ENCODE measurements at places on chromosomes 2 and 18.

DNA sequence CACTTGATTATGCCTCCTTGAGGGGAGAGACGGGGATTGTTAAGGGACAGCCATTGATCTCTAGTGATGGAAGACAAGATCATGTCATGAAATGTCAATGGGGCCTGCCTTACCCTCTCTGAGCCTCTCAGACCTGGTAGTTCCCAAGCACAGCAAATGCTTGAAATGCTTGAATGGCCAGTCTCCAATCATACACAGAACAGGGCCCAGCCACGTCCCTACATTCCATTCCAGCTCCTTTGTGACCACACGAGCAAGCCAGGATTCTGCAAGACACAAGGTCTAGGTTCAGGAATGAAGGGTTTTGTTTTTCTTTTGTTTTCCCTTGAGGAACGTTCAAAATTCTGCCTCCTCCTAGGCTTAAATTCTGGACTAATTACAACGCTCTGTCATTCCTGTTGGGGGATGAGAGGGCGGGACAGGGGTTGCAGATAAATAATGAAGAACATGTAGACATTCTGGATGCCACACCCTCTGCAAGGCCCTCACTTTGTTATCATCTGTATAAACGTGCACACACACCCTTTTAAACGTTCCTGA, 98.1 kb upstream of the YPEL5 start:
- DNase-seq: no peak

GRCh38 chr18:24600076-24600654, 139.7 kb downstream of the HRH4 start:
- no peak for DNase-seq

DNA sequence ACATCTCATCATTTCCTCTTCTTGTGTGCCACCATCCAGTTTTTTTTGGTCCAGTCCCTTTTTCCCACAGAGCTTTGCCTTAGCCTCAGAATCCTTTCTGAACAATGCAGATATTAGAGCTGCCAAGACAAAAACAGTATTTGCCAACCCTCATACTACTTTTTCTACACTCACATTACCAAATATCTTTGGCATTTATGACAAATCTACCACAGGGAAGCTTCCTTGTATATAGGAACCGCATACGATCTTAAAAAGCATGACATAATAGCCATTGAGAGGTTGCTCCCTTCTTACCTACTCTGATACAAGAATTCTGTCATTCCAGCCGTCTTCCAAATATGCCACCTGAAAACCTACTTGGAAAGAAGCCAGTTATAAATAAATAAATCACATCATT, 9.4 kb downstream of the ZNF24 start:
- no peak for DNase-seq

- DNase-seq: no peak
These were observed 26.7 kb upstream of the PRLH start for GRCh38 chr2:237539681-237540080.

GRCh38 chr18:4691836-4692235, 236.7 kb upstream of the DLGAP1 start:
- no peak for DNase-seq

DNA sequence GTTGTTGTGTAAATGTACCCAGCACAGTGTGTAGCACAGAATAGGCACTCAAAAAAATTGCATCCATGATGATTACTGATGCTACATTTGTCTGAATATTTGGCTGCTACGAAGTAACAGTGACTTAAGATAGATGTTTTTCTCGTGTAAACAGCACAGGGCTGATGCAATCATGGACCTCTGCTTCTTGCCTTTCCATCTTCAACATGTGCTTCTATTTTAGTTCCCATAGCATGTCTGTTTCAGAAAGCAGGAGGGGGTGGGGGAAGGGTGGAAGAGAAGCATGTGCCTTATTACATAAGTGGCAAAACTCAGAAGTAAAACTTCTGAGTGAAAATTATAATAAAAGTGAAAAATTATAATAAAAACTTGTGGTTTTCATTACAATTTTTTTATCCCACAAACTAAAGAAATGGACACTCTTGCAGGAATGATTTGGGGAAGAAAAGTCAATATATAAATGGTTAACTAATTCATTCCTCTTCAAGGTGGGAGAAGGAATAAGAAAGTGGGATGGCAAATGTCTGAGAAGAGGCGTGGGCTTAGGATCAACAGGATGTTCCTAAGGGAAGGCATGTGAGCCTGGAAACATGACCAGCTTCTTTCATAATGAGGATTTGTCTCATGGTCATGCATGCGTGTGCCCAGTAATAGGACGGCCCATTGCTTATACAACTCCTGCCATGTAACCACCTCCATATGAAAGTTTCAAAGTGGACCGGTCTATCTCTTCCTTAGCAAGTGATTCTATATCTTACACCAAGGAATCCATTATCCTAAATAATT, 27.2 kb downstream of the CCBE1 start:
- no peak for DNase-seq

DNA sequence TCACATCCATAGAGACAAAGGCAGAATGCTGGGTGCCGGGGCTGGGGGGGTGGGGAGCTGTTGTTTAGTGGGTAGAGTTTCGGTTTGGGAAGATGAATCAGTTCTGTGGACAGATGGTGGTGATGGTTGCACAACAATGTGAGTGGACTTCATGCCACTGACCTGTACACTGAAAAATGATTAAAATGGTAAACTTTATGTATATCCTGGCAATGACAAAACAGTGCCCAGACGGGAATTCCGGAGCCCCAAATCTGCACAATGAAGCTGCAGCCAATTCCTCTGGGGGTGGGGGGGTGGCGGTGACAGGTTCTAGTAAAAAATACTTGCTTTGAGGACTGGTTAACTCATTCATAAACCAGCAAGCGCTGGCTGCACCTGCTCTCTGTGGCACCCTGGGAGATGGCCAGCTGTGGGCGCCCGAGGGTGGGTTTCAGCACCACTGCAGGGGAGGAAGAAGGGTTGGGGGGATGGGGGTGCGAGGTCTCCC, 81.8 kb upstream of the HPCAL1 start:
- no peak for DNase-seq

DNA sequence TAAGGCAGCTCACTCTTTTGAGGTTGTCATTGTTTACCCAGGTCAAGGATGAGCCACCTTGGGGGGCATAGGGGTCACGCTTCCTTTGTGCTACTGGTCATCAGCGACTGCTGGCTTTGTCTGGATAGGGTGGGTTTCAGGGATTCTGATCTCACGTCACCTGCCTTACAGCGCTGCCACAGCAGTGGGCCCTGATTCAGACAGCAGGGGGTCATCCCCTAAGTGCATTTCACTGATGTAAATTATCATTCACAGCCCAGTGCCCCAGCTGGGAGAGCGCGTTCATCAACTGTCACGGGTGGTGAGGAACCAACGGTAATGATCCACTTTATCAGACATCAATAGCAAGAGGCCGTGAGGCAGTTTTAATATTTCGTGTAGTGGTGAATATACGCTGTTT, 291.2 kb downstream of the NEDD4L start:
- DNase-seq: no peak

DNA sequence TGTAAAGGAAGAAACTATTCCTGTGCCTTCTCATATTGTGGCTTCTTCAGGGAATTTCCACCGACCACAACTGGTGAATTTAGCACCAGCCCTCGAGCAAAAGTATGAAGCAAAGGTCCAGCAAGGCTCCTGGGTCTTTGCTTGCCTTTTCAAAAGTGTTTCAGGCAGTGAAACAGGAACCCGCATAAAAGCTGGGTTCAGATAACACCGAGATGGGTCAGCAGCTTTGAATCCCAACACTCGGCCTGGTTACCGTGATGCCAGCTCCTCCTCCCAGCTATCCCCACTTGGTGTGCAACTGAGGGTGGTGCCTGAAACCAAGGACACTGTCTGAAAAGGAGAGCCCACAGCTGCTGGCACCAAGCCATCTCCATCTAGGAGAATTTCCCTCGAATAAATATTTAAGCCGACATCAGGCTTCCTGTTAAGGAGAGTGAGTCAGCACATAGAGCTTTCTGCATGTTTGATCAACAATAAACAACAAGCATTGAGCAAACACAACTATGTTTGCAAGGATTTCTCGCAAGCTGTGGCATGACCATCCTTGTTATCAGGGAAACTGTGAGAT, 69.5 kb downstream of the ANTXR1 start:
- peak; percentile 33 for DNase-seq

GRCh38 chr2:195317550-195317949, 339.5 kb upstream of the SLC39A10 start:
- DNase-seq: no peak

DNA sequence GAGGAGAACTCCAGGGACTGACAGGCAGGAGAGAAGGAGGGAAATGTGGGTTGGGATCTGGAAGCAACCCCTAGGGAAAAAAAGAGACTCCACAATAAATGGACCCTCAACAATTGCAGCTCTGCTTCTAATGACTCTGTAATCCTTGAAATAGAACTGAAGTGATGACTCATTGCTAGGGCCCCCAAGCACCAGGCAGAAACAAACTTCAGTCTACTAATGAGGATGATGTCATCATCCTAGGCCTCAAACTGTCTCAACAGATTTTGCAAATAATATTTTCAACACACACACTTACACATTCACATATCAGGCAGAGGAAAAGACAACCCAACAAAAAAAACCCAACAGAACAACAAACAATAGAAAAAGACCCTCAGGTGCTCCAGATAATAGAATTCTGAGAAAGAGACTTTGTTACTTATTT, 143.3 kb downstream of the HDAC4 start:
- DNase-seq: no peak

DNA sequence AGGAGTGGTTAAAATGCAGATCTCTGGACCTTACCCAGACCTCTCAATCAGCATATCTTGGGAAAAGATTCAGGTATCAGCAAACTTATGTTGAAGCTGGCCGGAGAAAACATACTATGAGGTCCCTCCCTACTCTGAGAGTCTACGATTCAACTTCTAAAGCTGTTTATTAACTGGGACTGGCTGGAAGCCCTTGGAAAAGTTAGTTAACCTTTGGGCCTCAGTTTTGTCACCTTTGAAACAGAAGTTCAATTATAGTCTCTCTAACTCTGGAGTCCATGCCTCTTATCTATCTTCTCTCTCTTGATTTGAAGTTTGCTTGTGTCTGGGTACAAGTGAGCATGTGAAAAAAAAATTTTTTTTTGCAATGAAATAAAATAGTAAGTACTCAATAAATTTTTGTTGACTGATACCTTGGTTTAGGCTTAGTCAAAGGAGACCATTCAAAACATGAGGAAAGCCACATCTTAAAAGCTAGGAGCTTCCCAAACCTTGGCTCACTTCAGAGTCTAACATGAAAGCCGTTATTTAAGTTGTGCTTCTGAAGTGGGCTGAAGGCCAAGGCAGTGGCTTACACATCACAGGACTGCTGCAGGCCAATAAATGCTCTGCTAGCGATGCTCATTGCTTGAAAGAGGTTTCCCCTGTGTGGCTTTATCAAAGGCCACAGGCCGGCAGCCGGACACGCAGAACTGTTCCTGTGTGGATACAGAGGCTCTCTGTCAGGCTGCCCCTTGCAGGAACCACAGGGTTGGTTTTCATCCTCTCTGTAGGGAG, 110.6 kb upstream of the FAM136A start:
- DNase-seq: no peak

DNA sequence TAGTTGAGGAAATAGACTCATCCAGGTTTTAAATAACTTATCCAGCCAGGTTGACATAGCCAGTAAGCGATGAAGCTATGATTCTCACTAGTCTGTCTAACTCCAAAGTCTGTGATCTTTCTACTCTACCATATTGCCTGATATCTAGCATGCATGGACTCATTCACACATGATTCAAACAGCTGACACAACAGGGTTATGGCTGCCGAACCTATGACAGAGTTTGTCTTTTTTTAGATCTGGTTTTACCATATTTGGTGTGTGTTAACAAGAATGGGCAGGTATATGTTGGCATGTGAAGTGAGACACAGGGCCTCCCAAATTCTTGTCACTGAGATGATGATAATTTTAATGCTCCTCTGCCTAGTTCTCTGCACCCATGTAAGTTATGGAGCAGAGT, 210.6 kb downstream of the BABAM2 start:
- no peak for DNase-seq

DNA sequence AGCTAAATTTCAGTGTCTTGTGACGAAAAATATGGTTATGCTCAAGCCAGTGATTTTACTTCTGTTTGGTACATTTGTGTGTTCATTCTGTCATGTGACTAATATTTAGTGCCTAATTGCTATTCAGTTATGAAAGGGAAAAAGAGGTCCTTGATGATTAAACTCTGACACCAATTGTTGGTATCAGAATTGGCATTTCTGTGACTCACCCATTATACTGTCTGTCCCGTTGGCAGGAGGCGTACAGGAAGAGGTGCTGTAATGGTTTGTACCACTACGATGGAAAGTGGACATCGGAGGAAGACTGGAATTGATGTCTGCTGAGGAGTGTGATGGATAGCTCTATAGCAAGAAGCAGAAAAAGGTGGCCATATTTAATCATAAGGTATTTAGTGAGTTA, 310.4 kb upstream of the CCDC68 start:
- DNase-seq: no peak

GRCh38 chr2:134320930-134321329, 67.1 kb downstream of the MGAT5 start:
- DNase-seq: no peak

- no peak for DNase-seq
These were observed 238.8 kb downstream of the ZNF407 start for GRCh38 chr18:74836296-74837139.

GRCh38 chr2:241772063-241772499, 4.5 kb upstream of the GAL3ST2 start:
- DNase-seq: no peak

- DNase-seq: peak; percentile 91
These were observed at the start of gene THADA for GRCh38 chr2:43595603-43596412. TSS of gene THADA (minus strand) at chr2:43596038. CDS start at chr2:43592392, 3,646 bp downstream.

GRCh38 chr2:102060792-102061191, 69.0 kb downstream of the IL1R2 start:
- no peak for DNase-seq

- no peak for DNase-seq
These were observed 39.2 kb downstream of the NDC80 start for GRCh38 chr18:2610549-2610948.

DNA sequence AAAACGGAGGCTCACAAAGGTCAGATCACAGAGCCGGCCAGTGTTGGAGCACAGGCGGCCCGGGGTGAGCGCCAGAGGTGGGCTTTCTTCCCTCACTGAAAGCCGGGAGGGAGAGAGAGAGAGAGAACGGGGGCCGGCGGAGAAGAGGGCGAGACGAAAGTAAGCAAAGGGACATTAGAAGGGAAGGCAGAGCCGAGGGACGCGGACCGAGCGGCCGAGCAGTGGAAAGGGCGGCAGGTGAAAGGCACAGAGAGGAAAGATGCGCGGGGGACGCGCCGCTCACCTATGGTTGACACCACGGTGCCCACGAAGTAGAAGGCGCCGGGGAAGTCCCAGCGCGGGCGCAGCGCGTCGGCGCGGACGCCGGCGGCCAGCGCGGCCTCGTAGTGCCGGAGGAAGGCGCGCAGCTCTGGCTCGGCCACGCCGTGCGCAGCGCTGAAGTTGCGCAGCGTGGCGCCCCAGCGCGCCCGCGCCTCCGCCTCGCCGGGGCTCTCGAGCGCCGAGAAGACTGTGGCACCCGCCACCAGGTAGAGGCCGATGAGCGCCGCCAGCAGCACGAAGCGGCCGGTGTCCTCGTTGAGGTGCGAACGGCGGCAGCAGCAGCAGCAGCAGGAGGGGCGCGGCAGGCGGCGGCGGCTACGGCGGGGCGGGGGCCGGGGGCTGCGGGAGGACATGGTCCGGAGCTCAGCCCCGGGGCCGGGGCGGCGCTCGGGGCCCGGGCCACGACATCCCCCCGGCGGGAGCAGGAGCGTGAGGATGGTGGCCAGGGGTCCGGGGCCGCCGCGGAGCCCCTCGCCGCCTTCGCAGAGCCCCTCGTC, 166.9 kb downstream of the MSH2 start:
- DNase-seq: no peak

GRCh38 chr2:197028230-197028629, 101.7 kb upstream of the PGAP1 start:
- no peak for DNase-seq

GRCh38 chr18:12046751-12047335, 46.8 kb upstream of the ANKRD62 start:
- DNase-seq: no peak
